ENCODE measurements at places on chromosomes 12 and 14.
A peak's percentile ranks its signal among the peaks of the same experiment; 100 is the strongest.

GRCh38 chr14:94582199-94582750, 1.0 kb downstream of the SERPINA5 start:
- ATAC-seq, result no peak

- no peak for ATAC-seq
Observed at GRCh38 chr14:99240627-99241324, 31.2 kb downstream of the BCL11B start.

GRCh38 chr12:123488539-123489230, 30.7 kb downstream of the SNRNP35 start:
- no peak for ATAC-seq

GRCh38 chr12:124764870-124765580, 98.6 kb downstream of the SCARB1 start:
- no peak for ATAC-seq

DNA sequence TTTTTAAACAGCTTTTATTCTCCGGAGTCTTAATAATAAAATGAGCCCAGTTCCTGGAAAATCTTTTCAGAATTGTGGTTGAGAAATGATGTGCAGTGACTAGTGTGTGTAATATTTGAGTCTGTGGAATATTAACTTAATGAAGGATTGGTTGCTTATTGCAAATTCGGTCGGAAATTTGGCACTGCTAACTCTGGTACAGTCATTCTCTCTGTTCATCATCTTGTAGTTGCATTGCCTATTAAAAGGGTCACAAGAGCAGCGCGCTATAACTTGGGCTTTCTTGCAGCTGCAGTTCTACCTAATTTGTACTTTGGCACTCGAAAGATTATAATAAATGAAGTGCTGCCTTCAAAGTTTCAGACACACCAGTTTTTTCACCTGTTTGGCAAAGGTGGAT, 146.0 kb downstream of the FLRT2 start:
- no peak for ATAC-seq

DNA sequence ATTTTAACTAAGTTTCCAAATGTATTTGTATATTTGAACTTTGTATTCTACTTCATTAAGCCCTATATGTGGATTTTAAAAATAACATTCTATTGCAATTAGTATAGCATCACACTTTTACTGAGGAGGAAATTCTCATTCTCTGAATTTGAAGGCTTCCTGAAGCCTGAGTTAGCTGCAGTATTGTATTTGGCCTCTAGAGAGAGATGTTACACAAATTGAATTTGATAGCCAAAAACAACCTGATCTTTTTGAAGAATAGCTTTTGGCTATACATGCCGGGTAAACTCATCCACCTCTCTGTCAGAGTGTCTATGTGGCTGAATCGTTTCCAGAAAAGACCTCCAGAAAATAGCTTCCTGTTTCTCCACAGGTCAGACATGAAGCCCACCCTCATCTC, 316.5 kb upstream of the OR4E1 start:
- no peak for ATAC-seq

DNA sequence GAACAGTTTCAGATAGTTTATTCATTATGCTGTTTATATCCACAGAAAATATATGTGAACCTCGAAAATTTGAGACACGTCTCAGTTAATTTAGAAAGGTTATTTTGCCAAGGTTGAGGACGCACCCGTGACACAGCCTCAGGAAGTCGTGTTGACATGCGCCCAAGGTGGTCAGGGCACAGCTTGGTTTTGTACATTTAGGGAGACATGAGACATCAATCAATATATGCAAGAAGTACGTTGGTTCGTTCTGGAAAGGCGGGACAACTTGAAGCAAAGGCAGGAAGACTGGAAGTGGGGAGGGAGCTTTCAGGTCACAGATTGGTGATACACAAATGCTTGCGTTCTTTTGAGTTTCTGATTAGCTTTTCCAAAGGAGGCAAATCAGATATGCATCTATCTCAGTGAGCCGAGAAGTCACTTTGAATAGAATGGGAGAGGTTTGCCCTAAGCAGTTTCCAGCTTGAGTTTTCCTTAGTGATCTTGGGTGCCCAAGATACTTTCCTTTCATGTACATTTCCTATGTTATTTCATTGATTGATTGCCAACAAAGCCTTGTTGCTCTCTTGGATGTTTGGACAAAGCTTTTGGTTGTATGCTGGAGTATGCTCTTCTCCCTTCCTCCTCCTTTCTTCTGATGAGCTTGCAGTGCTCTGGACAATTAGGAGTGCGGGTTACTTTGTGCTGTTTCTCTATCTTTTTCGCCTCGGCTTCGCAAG, 3.2 kb downstream of the SNAPC1 start:
- ATAC-seq, result no peak

- ATAC-seq, result no peak
Observed at GRCh38 chr14:82190742-82191141, 657.1 kb upstream of the SEL1L start.

GRCh38 chr12:27273114-27273513, 29.0 kb downstream of the STK38L start:
- no peak for ATAC-seq

DNA sequence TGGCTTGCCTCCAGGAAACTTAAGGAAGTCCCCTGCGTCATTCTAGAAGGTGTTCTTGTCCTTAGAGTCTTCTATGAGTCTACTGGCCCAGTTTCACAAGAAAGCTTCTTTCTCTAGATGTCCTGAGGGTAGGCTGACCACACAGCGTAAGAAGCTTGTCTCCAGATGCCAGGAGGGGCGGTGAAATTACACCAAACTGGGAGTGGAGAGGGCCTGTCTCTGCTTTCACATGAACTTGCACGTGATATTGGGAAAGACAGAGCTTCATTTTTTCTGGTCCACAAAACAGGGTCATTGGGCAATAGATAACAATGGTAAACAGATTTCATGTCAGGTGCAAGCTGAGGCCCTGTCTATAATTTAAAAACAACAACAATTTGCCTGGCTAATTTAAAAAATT, 85.7 kb upstream of the TBX3 start:
- no peak for ATAC-seq

- no peak for ATAC-seq
Observed at GRCh38 chr12:71589478-71589881, 74.2 kb downstream of the ZFC3H1 start.

- peak; percentile 39 for ATAC-seq
Observed at GRCh38 chr14:32693114-32693513, 245.6 kb upstream of the NPAS3 start.

- ATAC-seq, result no peak
Observed at GRCh38 chr14:50659327-50659974, 8.7 kb downstream of the SAV1 start.

DNA sequence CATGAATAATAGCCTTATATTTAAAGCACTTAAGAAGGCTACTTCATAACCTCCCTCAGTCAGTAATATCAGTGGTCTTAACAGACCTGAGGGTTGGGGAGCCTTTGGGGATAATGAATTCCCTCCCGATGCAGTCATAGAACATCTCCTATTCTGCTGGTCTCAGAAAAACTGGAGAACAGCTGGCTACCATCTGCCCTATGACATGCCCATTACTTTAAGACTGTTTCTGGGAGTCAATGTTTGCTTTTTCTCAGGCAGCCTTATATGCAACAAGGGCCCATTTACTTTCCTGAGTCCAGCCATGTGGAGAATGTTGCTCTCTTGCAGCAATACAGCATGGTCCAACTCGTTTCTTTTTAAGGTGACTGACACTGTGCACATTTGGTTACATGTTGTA, 161.7 kb upstream of the PARP11 start:
- no peak for ATAC-seq

- no peak for ATAC-seq
Observed at GRCh38 chr12:4663971-4664505, 15.1 kb downstream of the NDUFA9 start.

GRCh38 chr12:53204351-53204750, 2.7 kb downstream of the ITGB7 start:
- no peak for ATAC-seq

- no peak for ATAC-seq
Observed at GRCh38 chr14:104244221-104245011, 106.0 kb downstream of the KIF26A start.

- ATAC-seq, result no peak
Observed at GRCh38 chr12:124027753-124028554, 54.9 kb downstream of the ZNF664 start.

DNA sequence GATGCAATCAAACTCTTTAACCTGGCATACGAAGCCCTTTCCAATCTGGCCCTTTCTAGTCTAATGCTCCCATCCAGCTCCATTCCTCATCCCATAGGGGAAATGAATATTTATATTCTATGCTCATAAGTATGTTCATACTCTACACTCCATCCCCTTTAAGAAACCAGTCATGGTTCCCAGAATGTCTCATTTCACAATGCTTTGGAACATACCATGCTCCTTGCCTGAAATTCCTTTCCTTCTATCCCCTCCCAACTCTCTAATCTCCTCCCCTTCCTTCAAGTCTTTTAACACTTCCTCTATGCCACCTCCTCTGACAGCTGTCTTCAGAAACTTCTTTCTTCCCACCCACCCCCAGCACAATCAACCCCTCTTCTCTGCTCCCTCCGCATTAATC, 207.0 kb upstream of the CAND1 start:
- no peak for ATAC-seq

GRCh38 chr12:104455578-104456416, 951 bp upstream of the CHST11 start:
- ATAC-seq, result no peak

GRCh38 chr14:90536092-90536491, 139.3 kb downstream of the CALM1 start:
- ATAC-seq, result no peak

DNA sequence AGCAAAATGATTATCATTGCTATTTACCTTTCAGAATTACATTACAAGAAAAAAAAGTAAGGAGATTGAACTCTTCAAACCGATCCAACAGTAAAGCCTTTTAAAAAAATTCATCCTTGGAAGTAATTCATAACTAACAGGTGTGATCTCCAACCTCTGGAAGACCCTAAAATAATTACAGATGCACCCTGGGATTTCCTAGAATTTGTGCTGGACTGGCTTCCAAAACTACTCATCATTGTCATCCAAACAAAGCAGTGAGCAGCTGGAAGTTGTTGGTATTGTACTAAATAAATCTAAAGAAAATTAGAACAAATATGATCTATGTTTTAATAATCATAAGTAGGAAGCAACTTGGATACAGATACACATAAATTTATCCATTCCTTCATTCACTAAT, 1.9 kb upstream of the YBX3 start:
- no peak for ATAC-seq

- ATAC-seq, result no peak
Observed at GRCh38 chr12:24360057-24360456, 410.6 kb upstream of the SOX5 start.

- no peak for ATAC-seq
Observed at GRCh38 chr14:100950024-100950423, 46.5 kb upstream of the RTL1 start.

DNA sequence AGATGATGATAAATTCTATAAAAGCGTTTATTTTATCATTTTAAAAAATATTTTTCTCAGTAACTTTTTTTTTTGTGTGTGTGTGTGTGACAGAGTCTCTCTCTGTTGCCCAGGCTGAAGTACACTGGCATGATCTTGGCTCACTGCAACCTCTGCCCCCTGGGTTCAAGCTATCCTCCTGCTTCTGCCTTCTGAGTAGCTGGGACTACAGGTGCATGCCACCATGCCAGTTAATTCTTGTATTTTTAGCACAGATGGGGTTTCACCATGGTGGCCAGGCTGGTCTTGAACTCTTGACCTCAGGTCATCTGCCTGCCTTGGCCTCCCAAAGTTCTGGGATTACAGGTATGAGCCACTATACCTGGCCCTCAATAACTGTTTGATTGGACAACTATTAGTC, 37.2 kb downstream of the PKP2 start:
- ATAC-seq, result no peak

DNA sequence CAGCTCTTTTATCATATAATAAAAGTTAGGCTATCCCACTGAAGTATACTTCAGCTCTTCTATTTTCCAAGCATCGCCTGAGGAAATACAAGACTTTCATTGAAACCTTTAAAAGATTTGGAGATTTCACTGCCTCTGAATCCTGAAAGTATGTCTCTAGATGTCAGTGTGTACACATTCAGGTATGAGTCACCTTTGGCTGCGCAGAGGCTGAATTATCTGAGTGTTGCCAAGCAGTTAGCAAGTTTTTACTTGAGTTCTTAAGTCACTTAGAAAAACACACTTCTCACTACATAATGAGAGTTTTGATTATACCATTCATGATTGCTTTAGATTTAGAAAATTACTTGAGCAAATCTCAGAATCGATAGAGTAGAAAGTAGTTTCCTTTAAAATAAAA, 210.3 kb downstream of the TMTC2 start:
- ATAC-seq, result no peak

- no peak for ATAC-seq
Observed at GRCh38 chr14:94213021-94213420, 38.9 kb downstream of the PPP4R4 start.

DNA sequence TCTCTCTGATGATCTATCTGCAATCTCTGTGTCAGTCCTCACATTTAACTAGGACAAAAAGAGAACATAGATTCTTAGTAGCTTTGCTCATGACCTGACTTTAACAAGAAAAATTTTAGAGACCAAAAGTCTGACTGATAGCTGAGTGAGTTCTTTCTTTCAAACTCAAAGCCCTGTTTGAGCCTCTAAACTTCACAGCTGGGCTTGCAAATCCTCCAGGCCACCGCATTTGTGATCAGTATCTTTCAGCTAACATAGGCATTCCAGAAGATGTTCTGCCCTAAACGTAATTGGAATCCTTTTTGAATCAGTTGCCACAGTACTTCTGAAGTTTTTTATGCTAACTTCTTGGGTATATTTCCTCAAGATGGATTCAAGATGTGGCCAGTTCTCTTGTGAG, 459.0 kb downstream of the DPF3 start:
- ATAC-seq, result no peak

DNA sequence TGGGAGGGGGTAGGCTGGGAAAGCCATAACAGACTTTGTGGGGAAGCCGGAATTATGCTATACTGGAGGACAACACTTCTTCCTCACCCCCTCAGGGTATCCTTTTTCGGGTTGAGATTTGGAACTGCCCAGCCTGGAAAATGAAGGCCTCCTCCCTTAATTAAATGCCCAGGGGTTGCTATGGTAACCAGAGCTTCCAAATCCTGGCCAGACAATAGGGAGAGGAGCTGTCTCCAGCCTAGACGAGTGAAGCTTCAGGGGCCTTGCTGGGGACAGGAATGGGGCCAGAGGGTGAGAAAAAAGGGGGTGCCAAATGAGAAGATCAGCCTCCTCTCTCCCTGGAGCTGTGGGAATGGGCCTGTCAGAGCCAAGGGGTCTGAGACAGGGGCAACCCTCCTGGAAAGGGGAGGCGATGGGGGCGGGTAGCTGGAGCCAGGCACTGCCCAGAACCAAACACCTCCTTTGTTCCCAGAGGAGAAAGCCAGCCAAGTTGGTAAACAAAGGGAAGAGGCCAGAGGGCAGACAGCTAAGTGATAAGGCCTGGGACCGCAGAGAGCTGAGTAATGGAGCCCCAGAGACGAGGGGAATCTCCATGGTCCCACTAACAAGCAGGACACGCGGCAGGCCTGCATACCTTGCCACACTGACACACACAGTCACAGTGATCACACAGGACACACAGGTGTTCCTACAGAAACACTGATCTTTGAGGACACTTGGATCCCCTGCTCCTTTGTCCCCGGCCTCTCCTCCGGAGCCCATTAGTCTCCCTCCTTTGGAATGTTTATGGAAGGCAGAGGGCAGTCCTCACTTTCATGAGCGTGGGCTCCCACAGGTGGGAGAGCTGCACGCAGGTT, 17.9 kb upstream of the RND1 start:
- ATAC-seq, result no peak

Measured in stimulated activated memory B cell treated with anti-CD40 and anti-IgM and Interleukin-4, amounts not matched to agents 10 μg/mL and 1 μg/mL and 100 μg/mL, for 72 hours (primary cell).